ENCODE measurements at places on chromosomes 1 and 21.

DNA sequence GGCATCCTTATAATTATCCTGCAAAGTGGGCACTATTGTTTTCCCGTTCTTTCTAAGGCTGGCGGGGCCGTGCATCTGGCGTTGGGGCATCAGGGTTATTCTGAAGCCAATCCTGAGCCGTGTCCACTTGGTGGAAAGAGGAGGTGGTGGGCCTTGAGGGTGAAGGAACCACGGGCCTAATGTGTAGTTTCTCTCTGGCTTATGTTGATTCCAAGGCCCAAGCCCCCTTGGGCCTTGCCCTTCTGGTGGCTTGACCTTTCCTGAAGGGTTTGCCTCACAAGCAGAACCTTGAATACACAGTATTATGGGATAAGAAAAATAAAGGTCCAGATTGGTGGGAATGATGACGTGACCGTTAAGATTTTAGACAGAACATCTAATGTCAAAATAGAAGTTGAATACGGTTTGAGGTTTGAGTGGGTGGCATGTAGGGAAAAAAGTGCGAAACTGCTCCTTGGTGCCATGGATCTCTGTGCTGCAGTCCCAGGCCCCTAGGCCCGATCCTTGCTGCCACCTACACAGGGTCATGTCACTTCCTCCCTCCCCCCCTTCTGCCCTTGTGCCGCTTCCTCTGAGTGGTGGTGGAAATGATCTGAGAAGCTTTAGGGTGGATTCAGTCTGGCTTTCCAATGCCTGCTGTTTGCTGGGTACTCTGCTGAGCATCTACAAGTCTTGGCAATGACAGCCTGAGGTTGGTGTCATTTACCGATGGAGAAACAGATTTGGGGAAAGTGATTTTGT lies 90.5 kb downstream of the PRDM2 start:
- DNase-seq, result no peak

DNA sequence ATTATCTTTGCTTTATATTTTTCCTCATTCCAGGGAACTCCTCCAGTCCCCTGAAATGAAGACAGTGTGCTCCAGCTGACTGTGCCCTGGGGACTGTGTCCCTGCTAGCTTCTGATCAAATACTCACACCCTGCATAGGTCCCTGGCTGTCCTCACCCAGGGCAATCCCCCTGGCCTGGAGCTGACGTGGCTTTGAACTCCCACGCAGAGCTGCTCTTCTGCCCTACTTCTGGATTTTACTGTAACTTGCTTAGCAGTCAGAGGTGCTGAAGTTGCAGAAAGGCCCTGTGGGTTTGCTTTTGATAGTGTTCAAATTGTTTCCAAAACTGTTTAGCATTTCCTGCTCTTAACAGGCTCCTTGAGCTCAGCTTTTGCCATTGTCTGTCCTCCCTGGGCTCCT lies 186.5 kb downstream of the FASLG start:
- DNase-seq, result no peak

GRCh38 chr21:46100426-46100825 lies 2.5 kb downstream of the COL6A2 start:
- DNase-seq, result no peak

- DNase-seq, result no peak
These were observed 61.2 kb downstream of the NRIP1 start for GRCh38 chr21:15003463-15004135.

DNA sequence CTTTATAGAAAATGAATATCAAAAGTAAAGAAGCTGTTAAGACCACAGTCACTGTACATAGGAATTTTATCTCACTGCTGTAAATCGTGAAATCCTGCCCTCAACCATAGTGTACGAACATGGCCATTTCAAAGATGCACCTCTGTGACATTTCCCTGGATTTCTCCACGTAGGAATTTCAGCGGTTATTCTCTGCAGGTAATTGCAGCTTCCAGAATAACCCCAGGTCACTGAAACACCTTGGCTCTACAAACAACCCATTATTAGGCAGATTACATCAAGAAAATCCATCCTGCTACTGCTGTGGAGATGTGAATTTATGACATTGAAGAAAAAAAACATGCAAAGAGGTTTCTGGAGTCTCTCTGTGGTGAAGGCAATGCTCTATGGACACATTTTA lies 196.2 kb upstream of the USP25 start:
- no peak for DNase-seq

Measured in AG04449 (cell line).